ENCODE measurements at places on chromosomes 12 and 14.

GRCh38 chr14:69848903-69849391, 30.3 kb upstream of the SMOC1 start:
- no peak for DNase-seq

- no peak for DNase-seq
Observed at GRCh38 chr14:58620011-58620410, 17.8 kb upstream of the DACT1 start.

GRCh38 chr12:69662764-69663163, 36.3 kb downstream of the BEST3 start:
- DNase-seq, result no peak

GRCh38 chr14:49479432-49479831, 106.7 kb downstream of the RPS29 start:
- DNase-seq, result no peak
